ENCODE measurements at places on chromosomes 6 and 20.

DNA sequence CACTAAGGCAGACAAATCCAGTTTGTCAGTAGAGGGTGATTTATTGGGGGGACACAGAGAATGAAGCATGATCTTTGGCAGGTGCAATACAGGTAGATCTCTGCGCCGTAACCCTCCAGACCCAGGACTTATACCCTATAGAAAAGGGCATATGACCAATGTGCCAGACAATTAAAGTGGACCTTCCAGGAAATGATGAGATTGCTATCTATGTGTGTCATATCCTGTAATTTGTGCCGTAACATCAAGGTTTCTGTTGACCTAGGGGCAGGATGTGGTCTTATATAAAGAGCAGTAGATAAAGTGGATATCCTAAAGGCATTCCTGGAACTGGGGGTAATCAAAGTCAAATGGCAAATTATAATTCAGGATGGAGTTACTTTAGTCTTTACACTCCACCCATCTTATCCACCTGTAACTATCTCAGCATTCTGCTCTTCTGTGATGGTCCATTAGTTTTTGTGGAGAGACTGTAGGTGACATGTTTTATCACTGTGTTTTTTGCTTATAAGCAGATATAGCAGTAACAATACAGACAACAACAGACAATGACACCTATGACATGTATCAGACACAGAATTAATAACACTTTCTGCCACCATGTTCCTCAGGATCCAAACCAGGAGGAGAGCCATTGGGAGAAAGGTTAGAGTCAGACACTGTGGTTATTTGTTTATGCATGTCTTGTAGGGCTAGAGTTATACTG, 43.1 kb upstream of the ZNF337 start:
- DNase-seq, result no peak

GRCh38 chr20:34435589-34435988, 72.5 kb downstream of the ITCH start:
- no peak for DNase-seq

DNA sequence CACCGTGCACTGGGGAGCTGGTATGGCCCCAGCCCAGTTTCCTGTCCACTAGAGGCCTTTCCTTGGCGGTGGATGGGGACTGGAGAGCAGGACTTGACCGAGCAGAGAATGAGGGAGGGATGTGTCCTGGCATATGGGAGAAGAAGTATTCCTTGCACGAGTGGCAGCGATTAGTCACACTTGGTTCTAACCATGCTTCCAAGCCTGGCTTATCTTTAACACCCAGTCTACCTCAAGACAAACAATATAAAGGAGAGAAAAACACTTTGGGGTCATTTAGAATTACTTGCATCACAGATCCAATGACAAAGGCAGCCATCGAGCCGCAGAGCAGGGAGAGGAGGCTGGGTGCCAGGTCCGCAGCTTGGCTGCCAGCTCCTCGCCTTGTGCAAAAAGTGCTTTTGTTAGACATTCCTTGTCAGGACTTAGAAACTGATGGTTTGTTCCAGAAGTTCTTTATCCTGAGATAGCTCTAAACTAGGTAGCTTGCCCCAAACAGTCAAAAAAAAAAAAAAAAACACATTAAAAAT, 214.9 kb upstream of the GMDS start:
- DNase-seq, result no peak

DNA sequence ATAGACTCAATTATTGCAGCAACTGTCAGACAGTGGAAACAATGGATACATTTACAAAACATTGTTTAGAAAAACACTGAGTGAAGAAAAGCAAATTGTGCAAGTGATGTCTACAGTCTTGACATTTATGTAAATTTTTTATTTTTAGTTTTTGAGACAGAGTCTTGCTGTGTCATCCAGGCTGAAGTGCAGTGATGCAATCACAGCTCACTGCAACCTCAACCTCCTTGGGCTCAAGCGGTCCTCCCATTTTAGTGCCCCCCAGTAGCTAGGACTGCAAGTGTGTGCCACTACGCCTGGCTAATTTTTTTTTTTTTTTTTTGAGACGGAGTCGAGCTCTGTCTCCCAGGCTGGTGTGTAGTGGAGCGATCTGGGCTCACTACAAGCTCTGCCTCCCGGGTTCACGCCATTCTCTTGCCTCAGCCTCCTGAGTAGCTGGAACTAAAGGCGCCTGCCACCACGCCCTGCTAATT, 9.7 kb downstream of the CNBD2 start:
- DNase-seq, result no peak

DNA sequence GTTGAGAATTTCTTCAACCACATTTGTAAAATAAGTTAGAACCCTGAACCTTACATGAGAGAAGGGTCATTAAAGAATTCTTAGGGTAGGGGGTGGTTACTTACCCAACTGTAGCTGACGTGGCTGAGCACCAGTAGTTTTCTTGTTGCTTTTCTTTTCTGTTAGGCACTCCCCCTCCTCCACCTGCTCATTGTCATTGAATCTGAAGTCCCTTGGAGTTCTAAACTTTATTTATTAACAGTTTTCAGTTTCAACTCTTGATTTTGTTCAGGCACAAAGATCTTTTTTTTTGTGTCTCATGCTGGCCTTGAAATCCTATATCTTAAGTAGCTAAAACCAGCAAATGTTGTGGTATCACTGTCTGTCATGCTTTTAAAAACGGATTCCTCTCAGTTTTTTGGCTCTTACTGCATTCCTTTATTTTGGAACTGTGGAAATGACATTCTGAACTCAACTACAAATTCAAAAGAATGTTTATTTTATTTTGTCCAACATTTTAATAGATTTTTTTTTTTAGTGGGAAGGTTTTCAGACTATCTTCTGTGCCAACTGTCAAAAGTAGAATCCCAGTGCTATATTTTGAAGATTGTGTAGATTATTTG, 465.2 kb downstream of the PHF3 start:
- DNase-seq, result no peak

DNA sequence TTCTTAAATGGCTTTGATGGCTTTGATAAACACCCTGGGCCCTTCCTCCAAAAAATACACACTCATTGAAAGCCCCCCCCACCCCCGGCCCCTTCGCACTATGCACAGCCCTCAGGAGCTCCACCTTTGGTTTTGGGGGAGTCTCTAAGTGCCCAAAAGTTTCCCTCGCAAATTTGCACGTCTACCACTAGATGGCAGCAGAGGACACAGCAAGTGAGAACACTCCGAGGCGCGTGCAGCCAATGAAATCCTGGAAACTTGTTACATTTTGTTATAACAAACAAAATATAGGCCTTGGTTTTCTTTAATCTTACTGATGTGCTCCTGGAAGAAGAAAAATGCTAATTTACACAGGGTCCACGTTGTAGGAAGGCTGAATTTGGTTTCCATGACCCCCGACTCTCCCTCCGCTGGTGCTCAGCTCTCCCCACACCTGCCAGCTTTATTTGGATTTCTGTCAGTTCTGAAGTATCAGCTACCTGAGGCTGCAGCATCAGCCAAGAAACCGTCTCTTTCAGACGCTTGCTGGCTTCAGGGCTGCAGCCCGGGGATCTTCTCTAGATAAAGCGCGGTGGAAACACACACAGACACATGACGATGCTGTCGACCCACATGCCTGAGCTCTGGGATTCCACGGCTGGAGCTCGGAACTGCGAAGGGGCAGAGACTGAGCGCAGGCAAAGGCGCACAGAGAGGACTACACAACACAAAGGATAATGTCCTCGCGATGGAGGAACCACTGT, 148.3 kb upstream of the RPS6KA2 start:
- DNase-seq, result no peak

GRCh38 chr6:6248651-6249050, 71.8 kb downstream of the F13A1 start:
- no peak for DNase-seq

- DNase-seq, result no peak
Measured at GRCh38 chr6:28443112-28443773, at the start of gene ZSCAN23. ZSCAN23 (minus strand) TSS chr6:28443491; CDS start chr6:28436266, 7,225 bp downstream.

- no peak for DNase-seq
Measured at GRCh38 chr20:36407199-36407733, 101.1 kb downstream of the DLGAP4 start.

GRCh38 chr6:144730088-144730645, 445.0 kb downstream of the UTRN start:
- no peak for DNase-seq

- DNase-seq, result no peak
Measured at GRCh38 chr6:49551078-49551865, 804 bp downstream of the C6orf141 start.

DNA sequence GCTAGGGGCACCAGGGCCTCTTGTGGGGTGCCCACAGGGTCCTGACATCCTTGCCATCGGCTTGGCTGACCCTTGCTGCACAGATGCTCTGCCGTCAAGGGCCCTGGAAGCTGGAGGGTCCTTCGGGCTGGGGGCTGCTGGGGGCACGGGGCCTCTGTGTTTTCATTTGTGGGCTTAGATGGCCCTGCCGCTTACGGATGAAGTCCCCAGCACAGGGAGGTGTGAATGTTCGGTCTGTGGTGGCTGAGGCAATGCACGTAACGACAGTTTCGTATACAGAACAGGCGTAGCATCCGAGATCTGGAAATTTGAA, 14.5 kb downstream of the SS18L1 start:
- no peak for DNase-seq

DNA sequence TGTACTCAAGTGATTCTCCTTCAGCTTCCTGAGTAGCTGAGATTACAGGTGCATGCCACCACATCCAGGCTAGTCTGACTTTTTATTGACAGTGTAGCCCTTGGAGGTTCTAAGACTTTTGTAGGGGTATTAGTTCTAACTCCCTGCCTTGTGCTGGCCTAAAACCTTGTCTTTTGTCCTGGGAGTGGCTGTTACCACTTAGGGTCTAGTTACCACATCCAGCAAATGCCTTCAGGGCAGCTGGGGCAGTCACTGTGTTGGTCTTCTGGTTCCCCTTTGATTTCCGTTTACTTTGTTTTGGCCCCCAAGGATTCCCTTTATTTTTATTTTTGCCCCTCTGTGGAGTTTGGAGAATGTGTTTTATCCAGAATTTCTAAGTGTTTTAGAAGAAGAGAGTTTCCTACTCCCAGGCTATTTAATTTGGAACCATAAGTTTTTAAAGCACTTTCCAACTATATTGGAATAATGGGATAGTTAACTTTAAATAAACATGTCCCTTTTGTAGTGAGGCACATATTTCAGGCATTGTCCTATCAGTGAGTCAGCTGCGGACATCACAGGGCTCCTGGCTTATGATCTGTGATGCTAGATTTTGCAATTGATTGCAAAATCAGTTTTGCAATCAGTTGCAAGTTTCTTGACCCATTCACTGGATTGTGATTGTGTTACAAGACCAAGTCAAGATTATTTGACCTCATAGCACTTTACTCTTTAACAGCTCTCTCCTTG, 25.0 kb downstream of the IL22RA2 start:
- DNase-seq, result no peak

- no peak for DNase-seq
Measured at GRCh38 chr20:44790638-44791393, 19.5 kb downstream of the RIMS4 start.

DNA sequence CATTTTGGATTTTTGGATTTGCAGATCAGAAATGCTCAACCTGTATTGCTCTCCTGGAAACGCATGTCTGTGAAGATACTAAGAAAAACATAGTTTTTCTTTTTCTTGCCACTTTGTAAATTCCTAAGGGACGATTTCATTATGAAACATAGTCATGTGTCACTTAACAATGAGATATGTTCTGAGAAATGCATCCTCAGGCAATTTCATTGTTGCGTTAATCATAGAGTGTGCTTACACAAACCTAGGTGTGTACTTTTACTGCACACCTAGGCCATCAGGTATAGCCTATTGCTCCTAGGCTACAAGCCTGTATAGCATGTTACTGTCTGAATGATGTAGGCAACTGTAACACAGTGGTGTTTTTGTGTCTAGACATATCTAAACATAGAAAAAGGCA, 13.4 kb upstream of the THEMIS start:
- no peak for DNase-seq

GRCh38 chr6:25556516-25556915, 95.5 kb upstream of the SCGN start:
- peak; percentile 7 for DNase-seq

DNA sequence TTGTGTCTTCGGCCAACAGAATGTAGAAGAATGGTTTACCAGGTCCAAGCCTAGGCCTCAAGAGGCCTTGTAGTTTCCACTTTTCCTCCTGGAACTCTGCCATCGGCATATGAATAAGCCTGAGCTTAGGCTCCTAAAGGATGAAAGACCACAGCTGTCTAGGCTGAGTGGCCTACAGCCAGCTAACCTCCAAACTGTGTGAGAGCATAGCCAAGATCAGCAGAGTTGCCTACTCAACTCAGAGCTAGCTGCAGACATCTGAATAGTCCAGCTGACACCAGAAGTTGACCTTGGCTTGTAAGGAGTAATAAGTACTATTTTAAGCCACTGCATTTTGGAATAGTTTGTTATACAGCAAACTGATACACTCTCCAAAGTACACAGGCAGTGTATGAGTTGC, 52.6 kb upstream of the SMIM29 start:
- DNase-seq, result no peak

DNA sequence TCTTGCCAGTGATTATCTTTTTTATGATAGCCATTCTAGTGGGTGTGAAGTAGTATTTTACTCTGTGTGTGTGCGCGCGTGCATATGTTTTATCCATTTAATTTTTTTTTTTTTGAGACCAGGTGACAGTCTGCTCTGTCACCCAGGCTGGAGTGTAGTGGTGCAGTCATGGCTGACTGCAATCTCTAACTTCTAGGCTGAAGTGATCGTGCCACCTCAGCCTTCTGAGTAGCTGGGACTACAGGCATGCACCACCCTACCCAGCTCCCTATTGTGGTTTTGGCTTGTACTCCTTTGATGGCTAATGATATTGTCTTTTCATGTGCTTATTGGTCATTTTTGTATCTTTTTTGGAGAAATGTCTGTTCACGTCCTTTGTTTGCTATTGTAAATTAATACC, 33.3 kb downstream of the ITCH start:
- no peak for DNase-seq

DNA sequence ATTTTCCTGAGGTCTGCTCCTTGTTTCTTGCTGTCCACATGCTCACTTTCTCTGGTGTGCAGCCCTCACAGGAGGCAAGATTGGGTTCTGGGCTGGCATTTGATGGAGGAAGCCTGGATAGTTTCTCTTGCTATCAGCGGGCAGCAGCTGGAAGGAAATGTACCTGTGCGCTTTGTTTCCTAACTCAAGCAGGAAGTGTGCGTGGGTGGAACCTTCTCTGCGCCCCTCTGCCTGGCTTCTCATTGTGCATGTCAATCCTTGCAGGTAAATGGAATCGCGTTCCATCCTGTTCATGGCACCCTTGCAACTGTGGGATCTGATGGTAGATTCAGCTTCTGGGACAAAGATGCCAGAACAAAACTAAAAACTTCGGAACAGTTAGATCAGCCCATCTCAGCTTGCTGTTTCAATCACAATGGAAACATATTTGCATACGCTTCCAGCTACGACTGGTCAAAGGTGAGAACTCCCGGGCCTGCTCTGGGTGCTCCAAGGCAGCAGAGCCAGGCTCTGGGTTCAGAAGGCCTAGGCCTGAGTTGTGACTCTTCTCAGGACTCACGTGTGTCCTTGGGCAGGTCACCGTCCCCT, 16.8 kb upstream of the RBM38 start:
- DNase-seq, result no peak

Data from cerebellar nuclear complex (tissue), 1 donor.